ENCODE measurements at places on chromosomes 7 and 10. TPM values are rescaled to one million over a fixed set of nuclear protein-coding genes. Genes with fewer than 3 reads are reported as not detected.

TMEM236 gene
- 0.71 TPM for total RNA-seq

TUBGCP2 gene
- total RNA-seq: 34.9 TPM

DNA sequence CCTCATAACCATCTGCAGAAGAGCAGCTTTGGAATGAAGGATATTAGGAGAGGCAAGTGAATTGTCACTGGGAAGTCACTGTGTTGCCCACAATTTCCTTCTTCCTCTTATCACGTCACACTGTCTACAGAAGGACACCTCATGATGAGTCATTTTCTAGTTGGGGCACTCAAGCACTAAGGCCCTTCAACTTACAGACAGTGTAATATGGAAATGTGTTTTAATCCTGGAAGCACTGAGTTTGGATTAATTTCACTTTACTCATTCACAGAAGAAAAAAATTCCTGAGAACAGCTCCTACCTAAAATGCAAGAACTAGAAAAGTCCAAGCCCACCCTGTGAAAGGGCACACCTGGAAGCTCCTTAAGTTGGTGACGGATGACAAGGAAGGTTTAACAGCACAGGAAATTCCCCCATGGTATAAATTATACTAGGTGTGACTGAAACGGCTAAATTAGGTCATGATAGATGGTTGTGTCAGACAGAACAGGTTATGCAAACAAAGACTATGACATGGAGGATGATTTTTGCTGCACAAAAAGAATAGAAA, 56.6 kb downstream of the PARD3 start:
- DNase-seq: no peak

GRCh38 chr7:142496545-142496991, 238.7 kb upstream of the PRSS58 start:
- no peak for DNase-seq

DNA sequence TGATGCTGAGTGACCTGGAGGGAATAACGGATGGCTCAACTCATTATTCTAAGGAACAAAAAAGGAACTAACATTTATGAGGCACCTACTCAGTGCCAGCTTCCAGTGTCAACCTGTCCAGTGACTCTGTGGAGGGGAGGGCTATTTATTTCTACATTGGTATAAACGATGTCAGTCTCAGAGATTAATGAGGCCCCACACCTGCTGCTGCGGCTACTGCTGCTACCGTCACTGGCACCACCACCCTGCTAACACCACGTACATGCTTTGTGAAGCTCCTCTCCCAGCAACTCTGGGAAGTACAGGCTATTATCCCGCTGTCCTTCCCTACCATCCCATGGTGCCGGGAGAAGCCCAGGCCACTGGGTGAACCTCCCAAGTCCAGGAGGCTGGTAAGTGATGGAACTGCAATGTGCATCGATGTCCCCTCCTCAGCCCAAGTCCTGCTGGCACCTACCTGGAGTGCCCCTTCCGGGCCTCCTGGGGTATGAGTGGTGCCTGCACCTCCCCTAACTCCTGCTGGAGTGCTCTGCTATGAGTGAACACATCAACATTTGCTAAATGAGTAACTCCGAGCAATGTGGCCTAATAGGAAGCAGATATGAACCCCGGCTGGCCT, 101.5 kb downstream of the ARHGAP22 start:
- no peak for DNase-seq

- no peak for DNase-seq
Observed at GRCh38 chr10:86644152-86644793, 10.1 kb upstream of the OPN4 start.

- no peak for DNase-seq
Observed at GRCh38 chr10:121071901-121072300, 220.7 kb downstream of the WDR11 start.

GRCh38 chr10:52228556-52228955, 85.5 kb upstream of the DKK1 start:
- DNase-seq: no peak
